ENCODE measurements at places on chromosomes 2 and 18.

DNA sequence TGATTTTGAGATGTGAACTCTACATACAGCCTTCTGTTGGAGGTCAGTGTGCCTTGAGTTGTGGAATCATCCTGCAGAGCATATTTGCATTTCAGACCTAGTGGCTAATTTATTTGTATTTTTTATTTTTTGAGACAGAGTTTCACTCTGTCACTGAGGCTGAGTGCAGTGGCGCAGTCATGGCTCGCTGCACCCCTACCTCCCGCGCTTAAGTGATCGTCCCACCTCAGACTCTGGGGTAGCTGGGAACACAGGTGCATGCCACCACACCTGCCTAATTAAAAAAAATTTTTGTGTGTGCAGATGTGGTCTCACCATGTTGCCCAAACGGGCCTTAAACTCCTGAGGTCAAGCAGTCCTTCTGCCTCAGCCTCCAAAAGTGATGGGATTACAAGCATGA, 104.4 kb downstream of the ASXL3 start:
- DNase-seq = no peak

GRCh38 chr2:137952586-137953129, 11.6 kb upstream of the HNMT start:
- no peak for DNase-seq

- DNase-seq = peak; percentile 69
Measured at GRCh38 chr18:31206787-31207381, 44.2 kb upstream of the DSC1 start.

GRCh38 chr2:128264881-128265607, 53.6 kb downstream of the HS6ST1 start:
- DNase-seq = no peak

GRCh38 chr2:33577668-33578067, 21.4 kb downstream of the FAM98A start:
- no peak for DNase-seq

DNA sequence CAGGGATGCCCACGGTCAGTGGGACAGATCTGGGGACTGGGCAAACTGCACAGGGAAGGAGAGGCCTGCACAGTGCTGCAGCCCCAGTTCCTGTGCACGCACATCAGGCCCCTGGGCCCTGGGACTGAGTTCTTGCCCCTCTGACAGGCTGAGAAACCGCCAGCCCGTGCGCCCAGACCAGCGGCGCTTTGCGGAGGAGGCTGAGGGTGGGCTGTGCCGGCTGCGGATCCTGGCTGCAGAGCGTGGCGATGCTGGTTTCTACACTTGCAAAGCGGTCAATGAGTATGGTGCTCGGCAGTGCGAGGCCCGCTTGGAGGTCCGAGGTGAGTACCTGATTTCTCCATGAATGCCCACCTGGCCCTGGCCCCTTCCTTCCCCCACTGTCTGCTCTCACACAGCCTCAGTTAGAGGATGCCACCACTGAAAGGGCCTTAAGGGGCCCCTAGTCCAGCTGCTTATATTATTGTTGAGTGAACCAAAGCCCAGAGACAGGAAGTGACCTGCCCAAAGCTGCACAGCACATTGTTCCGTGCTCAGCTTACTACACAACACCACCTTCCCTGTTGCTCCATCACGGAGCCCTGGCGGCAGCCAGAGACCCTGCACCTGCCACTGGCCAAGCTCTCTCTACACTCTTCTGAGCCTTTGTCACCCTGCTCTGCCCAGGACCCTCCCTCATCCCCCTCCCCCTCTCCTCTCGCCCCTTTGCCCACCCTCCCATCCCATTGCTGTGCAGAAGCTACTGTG, 29.8 kb downstream of the SPEG start:
- no peak for DNase-seq

GRCh38 chr2:174744111-174744510, 20.2 kb downstream of the CHRNA1 start:
- DNase-seq = no peak

GRCh38 chr2:167929484-167929883, 317.9 kb downstream of the STK39 start:
- no peak for DNase-seq

DNA sequence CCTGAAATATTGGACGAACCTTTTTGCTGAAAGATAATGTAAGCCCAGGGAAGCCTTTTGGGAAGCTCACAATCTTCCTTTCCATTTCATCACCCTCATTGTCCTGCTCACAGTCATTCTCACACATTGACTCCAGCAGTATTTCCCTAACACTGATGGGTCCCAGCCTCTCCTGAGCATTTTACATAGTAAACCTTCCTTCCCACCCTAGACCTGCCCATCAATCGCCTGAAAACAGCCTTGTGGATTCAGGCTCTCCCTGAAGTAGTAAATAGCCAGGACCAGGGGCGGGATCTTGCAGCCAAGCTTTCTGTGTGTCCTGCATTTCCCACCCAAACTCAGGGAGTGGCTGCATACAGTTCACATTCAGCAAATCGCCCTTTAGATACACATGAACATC, 149.9 kb downstream of the CYRIA start:
- no peak for DNase-seq

DNA sequence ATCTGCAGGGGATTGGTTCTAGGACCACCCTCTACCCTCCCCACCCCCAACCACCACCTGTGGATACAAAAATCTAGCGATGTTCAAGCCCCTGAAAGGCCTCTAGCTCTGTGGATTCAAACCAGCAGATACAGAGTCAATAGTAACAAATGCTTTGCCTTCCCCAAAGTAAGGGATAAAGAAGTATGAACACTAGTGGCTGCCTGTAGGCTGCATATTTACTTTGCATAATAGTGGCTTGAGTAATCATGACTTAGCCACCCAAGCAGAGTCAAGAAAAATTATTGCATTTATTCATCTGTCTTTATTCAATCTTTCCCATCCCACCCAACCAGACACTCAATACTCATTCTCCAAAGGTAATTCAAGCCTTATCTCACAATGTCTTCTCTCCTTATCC, 43.8 kb downstream of the SOCS6 start:
- no peak for DNase-seq

- no peak for DNase-seq
Measured at GRCh38 chr2:60071490-60071831, 482.0 kb downstream of the BCL11A start.

DNA sequence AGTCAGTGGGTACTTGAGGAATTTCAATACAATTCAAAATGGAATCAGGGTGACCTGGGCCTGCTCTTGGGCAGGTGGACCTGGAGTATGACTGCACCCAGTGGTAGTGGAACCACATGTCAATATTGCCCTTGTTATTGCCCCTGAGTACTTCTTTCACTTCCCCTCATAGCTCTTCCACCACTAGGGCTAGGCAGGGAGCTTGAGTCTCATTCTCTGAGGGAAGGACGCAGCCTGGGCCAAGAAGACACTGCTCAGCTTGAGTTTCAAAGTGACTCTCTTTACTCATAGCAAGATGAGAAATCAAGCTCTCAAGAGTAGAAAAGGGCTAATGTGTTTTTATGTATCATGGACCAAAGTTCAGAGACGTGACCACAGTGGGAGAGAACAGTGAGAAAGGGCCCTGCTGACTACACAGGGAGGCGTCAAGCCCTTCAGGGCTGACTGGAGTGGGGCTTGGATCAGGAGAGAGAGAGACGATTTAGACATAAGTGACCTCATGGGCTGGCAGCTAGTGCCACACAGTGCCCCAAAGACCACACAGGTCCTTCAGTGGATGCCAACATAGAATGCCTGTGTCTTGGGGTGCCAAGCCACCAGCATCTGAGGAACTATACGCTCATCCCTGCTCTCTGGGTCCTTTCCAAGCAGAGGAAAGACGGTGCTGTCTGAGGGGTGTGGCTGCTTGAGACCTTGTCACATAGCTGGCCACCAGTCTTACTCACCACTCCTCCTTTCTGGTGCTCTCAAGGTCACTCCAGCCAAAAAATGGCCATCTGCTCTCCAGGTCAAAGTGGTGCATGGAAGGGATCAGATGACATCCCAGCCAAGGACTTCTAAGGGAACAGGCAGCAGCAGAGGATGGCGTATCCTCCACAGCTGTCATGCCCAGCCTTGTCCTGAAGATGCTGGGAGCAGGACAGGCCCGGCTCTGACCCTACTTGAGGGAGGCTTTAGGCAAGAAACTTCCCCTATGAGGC, 13.0 kb downstream of the PTMA start:
- no peak for DNase-seq

GRCh38 chr2:114727012-114727411, 284.6 kb downstream of the DPP10 start:
- no peak for DNase-seq

GRCh38 chr2:127762846-127763245, 48.1 kb downstream of the WDR33 start:
- DNase-seq = no peak

GRCh38 chr2:72926368-72926767, 9.0 kb downstream of the EMX1 start:
- no peak for DNase-seq

- no peak for DNase-seq
Measured at GRCh38 chr2:172052000-172052983, 33.0 kb upstream of the DLX1 start.

DNA sequence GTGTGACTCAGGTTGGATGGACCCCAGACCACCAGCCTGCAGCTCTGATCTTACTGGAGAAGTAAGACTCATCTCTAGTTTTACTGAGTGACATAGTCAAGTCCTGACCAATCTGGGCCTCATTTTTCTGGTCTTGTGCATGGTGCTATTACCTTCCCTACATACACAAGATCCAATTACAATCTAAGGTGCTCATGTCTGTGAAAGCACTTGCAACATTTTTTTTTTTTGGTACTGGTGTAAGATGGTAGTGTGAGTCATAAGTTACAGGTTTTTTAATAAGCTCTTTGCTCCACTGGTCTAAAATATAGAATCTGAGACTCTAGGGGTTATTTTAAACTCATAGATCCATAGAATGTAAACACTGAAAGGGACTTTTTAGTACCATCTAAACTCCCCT, 117.3 kb upstream of the EFEMP1 start:
- DNase-seq = no peak

GRCh38 chr18:9806905-9807304, 78.9 kb upstream of the TXNDC2 start:
- no peak for DNase-seq

GRCh38 chr2:58131191-58132011, 84.8 kb downstream of the VRK2 start:
- DNase-seq = peak; percentile 13

DNA sequence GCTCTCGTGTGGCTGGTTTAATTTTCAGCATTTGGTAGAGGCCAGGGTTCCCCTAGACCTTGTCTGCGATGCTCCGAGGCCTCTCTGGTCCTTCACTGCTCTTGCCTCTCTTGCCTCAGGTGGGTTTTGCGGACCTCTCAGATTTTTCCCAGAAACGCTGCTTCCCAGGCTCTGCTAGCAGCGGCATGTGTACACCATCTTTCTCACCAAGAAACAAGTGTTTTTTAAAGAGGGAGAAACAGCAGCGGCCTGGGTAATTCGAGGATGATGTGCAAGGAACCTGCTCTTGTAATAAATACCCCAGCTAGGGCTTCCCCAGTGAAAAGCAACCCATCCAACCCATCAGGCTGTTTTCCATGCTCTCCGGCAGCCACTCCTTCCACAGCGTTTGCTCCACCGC, 33.5 kb upstream of the COL6A3 start:
- no peak for DNase-seq

- no peak for DNase-seq
Measured at GRCh38 chr2:149021761-149022160, 16.7 kb upstream of the LYPD6B start.

DNA sequence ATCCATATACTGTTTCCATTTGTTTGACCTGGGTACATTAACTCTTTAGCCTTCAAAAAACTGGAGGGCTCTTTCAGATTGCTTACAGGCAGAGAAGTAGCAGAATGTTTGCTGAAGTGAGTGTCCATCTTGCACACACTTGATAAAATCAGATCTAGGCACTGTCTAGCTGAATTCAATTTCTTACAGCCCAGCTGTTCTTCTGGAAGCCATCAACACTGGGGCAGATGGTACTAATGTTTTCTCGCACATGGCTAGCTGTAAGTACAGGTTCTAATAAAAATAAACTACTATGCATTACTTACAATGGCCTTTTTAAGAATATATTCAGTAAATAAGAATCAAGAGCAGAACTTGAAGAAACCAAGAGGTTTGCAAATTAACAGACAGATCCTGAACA, 175.9 kb downstream of the NBAS start:
- DNase-seq = no peak

GRCh38 chr2:137672989-137673552, 291.2 kb upstream of the HNMT start:
- DNase-seq = no peak

DNA sequence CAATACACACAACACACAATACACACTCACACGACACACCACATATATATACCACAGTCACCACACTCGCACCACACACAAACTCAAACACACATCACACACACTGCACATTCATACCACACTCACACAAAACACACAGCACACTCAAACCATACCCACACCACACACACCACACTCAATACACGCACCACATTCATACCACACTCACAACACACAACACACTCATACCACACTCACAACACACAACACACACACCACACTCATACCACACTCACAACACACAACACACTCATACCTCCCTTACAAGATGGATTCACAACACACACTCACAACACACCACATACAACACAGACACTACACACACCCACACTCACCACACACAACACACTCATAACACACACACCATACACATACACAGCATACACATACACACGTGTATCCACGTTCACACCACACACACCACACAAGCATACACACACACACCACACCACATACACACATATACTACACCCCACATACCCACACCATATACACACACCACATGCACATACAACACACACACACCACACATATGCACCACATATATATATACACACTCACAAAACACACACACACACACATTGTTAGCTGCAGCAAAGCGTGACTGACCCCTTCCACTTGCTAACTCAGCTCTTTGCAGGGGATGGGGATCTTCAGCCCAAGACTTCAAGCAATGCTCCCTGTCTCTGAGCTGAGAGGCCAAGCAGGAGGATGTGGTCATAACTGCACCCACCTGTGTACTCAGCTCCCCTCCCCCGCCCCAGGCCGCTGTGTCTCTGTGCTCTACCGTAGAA, 59.0 kb downstream of the SDC1 start:
- no peak for DNase-seq

- no peak for DNase-seq
Measured at GRCh38 chr18:36158266-36158867, 28.7 kb downstream of the ELP2 start.
